ENCODE measurements at places on chromosomes 2 and 18. TPM values are rescaled to one million over a fixed set of nuclear protein-coding genes. Genes with fewer than 3 reads are reported as not detected.

GKN2 gene
- not detected for total RNA-seq

HOXD9 gene
- 0.17 TPM for total RNA-seq

SPP2 gene
- total RNA-seq, result not detected

CACNB4 gene
- total RNA-seq, result 1.2 TPM

SETBP1 gene
- 3.6 TPM for total RNA-seq

ARL6IP6 gene
- total RNA-seq, result 18.5 TPM

MRPL53 gene
- total RNA-seq, result 48.0 TPM

ABCB11 gene
- under 0.01 TPM for total RNA-seq

SERPINB10 gene
- total RNA-seq, result not detected

SMPD4 gene
- 31.0 TPM for total RNA-seq

RIT2 gene
- not detected for total RNA-seq

MYO5B gene
- not detected for total RNA-seq

NFU1 gene
- 30.8 TPM for total RNA-seq

CCDC148 gene
- 1.5 TPM for total RNA-seq

EN1 gene
- not detected for total RNA-seq

WNT6 gene
- total RNA-seq, result not detected

IL1F10 gene
- not detected for total RNA-seq

CSRNP3 gene
- 3.0 TPM for total RNA-seq

NT5DC4 gene
- not detected for total RNA-seq
